Stimulated activated CD8-positive, alpha-beta memory T cell treated with anti-CD3 and anti-CD28 coated beads, Interleukin-2, amount 100 ng/mL, for 48 hours (primary cell): ENCODE measurements at places on chromosomes 2 and 18.

DNA sequence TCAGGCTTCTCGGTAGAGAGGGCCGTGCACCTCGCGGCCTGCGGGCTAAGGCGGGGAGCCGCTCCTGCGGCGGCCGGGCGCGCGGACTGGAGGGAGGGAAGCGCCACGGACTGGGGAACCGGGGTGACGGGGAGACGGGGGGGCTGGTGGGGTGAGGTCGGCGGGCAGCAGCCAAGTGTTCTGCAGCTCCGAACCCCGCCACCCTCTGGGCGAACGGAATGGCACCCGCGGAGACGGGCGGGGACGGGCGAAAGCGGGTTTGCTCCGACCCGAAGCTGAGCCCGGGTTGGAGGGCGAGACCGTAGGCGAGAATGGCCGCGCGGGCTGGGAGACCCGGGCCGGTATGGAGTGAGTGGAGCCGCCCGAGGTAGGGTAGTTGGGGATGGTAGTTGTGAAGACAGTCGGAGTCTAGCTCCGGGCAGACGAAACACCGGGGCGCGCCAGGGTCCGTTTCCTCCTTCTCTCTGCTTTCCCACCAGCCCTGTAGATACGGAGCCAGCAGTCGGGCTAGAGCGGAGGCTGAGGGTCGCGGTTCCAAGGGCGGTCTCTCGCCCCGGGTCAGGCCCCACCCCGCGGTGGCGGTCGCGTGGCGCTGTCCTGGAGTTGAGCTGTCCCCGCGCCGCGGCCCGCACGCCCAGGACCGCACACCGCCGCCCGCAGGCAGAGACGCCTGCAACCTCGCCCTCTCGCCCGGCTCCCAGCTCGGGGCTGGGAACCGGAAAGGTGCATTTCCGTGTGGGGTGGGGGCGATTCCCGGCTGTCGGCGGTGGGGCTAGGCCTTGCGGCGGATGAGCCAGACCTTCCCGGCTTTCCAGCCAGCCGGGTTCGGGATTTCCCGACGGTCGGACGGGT, 160.3 kb upstream of the SIX2 start:
- no peak for DNase-seq

DNA sequence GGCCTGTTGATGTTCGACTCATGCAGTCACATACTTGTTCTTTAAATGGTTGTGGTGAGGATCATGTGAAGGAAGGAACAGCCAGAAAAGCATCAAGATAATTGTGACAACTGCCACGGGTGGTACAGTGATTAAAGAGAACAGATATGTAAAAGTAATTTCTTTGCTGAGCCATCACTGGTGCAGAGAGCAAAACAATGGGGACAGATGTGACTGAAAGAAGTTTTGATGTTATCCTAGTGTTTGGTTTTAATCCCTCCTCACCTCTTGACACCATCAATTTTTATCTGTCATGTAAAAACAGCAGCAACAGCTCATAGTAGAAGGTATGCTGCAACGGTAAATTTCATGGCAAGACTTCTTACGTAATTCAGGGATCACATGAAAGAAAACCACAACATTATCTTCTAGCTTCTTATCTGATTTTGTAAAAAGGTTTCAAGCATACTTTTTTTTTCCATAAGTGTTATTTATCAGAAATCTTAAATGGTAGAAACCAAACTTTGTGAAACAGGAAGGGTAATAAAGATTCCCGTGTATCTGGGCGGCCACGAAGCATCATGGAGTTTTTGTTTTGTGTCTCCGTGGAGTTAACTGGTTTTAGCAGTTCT, 65.2 kb downstream of the PLCL1 start:
- no peak for DNase-seq

DNA sequence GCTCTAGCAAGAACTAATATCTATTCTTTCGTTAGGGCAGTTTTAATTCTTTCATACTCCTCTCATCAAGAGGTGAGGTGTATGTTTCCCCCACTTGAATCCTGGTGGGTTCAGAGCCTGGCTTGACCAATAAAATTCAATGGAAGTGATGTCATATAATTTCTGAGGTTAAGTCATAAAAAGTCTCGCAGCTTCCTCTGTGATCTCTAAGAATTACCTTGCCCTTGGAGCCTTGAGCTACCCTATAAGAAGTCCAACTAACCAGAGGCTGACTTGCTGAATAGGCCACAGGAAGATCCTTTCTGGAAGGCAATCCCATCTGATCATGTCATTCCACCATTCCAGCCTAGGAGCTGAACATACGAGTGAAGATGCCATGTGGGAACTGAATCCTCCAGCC, 26.1 kb upstream of the INO80D start:
- no peak for DNase-seq

DNA sequence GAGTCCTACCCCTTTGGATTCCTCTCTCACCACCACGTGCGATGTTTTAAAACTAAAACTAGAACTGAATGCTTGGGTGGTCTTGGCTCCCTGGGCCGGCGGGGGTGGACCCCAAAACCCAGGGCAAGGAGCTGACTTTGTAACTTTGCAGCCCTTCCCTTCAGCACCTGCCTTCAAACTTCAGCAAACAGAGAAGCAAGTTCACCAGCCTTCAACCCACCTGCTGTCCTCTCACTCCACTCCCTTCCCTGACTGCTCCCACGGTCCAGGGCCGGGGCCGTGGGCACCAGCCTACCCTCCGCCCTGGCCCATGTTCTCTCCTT, 54.5 kb downstream of the COL6A3 start:
- no peak for DNase-seq

GRCh38 chr2:30306522-30306921, 75.2 kb downstream of the LBH start:
- no peak for DNase-seq

DNA sequence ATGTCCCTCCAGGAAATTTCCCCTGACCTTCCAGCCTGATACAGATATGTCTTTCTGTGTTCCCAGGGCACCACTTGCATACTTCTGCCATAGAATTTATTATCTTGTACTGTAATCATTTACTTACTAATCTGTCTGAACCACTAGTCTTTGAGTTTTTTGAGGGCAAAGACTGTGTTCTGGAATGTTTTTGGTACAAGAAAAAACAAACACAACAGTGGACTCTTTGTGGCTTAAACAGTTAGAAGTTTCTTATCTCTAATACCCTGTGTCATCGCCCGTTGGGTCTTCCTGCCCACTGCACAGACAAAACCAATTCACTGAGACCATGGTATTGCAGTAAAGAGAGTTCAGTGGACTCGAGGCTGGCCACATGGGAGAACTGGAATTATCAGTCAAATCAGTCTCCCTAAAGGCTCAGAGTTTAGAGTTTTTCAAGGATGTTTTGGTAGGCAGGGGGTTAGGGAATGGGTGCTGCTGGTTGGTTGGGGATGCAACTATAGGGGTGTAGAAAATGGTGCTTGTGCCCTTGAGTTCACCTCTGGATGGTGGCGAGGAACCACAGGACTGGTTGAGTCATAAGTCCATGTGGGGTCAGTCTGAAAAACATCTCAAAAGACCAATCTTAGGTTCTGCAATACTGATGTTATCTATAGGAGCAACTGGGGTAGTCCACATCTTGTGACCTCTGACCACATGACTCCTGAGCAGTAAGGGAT, 20.3 kb downstream of the RALB start:
- DNase-seq: no peak

- no peak for DNase-seq
Measured at GRCh38 chr2:232422051-232422450, 15.4 kb downstream of the ALPG start.

DNA sequence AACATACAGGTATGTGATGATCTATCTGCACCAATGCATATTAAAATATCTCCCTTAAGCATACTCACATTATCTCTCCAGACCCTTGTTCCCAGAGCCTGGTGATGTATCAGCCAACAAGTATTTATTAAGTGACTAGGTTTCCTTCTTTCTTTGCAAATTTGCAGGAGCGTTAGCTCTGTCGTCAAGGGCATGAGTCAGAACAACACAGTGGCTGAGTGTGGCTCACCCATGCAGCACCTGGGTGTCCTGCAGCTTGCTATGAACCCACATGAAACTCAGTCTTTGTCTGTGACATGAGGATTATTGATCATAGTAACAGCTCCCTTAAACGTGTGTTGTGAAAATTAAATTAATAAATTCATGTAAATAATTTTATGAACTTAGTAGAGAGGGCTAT, 96.6 kb downstream of the PIEZO2 start:
- DNase-seq: no peak

- no peak for DNase-seq
Measured at GRCh38 chr2:144516411-144516980, 3.4 kb downstream of the ZEB2 start.

DNA sequence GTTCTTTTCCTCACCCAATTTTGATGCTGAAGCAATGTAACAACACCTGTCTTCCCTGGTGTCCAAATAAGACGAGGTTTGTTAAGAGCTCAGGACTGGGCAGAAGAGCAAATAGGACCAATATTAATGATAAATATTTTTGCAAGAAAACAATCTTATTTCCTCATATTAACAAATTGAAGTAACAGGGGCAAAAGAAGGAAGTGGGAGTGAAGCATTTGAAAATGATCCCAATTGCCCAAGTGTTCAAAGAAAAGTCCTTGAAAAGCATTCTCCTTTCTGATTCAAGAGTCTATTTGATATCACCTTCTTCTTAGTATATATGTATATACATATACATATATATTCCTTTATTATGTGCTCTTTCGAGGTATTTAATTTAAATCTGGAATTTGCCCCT, 418.8 kb downstream of the ARHGAP15 start:
- DNase-seq: no peak

- DNase-seq: no peak
Measured at GRCh38 chr18:4640349-4641012, 185.4 kb upstream of the DLGAP1 start.

GRCh38 chr2:231223001-231223375, 24.6 kb downstream of the ARMC9 start:
- DNase-seq: no peak

GRCh38 chr2:46885376-46885775, 30.2 kb downstream of the MCFD2 start:
- no peak for DNase-seq

DNA sequence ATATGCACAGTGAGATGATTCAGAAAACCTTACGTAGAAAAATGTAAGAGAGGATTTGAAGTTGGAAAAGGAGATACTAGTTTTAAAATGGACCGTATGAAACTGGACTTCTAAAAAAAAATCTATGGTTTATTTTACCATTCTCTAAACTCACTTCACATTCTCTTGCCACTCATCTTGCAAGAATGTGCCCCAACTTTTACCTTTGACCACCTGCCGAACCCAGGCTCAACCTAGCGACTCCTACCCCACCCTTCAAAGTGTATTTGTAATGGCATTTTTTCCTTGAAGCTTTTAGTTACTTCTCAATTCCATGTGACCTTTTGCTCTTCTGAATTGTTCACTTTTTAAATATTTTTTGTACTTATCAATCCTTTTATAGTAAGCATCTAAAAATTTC, 160.8 kb downstream of the PHLPP1 start:
- no peak for DNase-seq

DNA sequence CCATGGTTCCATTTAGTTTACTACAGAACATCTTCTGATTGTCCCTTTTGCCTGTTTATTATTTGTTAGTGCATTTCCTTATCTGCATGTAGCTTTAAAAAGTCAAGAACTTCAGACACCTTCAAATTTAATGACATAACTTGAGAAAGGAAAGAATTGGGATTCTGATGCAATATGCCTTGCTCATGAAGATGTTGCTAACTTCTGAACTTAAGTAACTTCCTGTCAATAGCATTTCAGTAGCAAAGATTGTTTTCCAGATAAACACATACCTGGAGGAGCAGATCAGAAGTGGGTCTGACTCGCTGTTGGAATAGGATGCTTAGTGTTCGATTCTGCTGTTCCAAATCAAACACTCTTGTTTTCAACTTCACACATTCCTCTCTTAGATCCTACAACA, 190.2 kb upstream of the LYPD1 start:
- no peak for DNase-seq

- no peak for DNase-seq
Measured at GRCh38 chr18:41624460-41624859, 330.6 kb upstream of the PIK3C3 start.

DNA sequence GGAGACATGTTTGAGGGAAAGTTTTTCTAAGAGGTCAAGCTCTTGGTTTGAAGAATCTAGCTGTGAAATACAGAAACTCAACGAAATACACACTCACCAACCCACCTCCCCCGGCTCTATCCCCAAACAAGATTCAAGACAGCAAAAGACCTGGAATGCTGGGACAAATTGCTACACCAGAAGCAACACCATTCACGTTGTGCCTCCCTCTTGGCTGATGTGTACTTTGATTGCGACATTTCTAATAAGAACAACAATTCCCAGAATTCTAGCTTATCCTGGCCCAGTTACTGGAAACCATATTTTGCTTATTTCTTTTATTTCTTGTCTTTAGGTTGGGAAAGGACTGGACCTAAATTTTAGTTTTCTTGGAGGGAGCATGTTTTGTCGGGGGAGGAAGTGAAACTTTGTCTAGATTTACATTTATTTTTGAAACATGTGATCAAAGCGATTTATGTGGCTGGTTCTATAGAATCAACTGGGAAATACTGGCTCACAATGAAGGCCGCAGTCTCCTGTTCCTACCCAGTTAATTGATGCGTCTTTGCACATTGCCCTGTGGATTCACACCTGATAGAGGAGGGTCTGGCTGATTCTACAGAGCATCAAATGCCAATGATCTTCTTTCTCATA, 29.6 kb upstream of the LPIN1 start:
- DNase-seq: no peak

DNA sequence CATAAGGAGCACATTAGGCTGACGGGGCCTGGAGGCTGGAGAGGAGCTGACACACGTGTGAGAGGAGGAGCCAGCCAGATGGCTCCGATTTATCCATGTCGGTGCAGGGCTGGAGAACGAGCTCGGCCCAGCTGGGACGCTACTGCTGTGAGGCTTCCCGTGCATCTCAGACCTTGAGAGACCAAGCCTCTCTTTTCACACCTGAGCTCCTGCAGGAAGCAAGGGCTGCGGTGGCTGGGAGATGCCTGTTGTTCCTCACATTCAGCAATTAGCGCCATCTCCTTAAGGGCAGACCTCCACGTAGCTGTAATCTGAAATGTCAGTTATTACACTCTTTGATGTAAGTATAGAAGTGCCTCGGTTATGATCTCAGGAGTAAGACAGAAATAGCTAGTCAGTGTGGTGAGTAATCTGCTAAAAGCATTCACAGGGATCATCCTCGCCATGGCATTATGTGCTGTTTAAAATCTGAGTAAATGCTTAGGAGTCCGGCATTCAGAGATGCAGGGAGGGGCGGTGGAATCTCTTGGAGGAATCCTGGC, 107.9 kb downstream of the PRKCE start:
- DNase-seq: no peak

GRCh38 chr2:120446236-120447126, 100.5 kb downstream of the INHBB start:
- DNase-seq: no peak

- DNase-seq: no peak
Measured at GRCh38 chr2:54577035-54577434, 120.9 kb downstream of the SPTBN1 start.

- DNase-seq: no peak
Measured at GRCh38 chr18:5972298-5972697, 77.0 kb upstream of the TMEM200C start.

GRCh38 chr2:241074901-241075540, 27.1 kb downstream of the MTERF4 start:
- DNase-seq: no peak

GRCh38 chr18:80167931-80168330, 58.9 kb downstream of the ADNP2 start:
- no peak for DNase-seq
